ENCODE measurements at places on chromosomes 2 and 18.

DNA sequence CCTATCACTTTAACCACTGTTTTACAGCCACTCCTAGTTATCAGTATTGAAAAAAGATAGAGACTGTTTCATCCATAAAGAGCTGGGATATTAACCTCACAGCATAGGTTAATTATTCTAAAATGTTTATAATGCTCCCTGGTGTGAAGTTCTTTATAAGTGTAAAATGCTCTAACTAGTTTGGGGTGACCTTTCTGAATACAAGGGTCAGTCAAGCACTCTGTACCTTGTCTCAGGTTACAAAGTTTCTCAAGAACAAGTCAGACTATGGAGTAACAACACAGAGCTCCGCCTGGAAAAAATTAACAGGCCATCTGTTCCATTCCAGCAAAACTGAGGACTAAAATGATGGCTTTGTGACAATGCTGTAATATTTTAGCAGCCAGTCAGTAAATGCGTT lies 107.4 kb downstream of the NOL4 start:
- no peak for DNase-seq

GRCh38 chr2:188629753-188630527 lies 338.3 kb downstream of the GULP1 start:
- peak; percentile 16 for DNase-seq

- no peak for DNase-seq
Observed at GRCh38 chr2:80591233-80591632, 286.7 kb upstream of the LRRTM1 start.

- DNase-seq = no peak
Observed at GRCh38 chr2:46943881-46944798, 28.5 kb upstream of the MCFD2 start.

DNA sequence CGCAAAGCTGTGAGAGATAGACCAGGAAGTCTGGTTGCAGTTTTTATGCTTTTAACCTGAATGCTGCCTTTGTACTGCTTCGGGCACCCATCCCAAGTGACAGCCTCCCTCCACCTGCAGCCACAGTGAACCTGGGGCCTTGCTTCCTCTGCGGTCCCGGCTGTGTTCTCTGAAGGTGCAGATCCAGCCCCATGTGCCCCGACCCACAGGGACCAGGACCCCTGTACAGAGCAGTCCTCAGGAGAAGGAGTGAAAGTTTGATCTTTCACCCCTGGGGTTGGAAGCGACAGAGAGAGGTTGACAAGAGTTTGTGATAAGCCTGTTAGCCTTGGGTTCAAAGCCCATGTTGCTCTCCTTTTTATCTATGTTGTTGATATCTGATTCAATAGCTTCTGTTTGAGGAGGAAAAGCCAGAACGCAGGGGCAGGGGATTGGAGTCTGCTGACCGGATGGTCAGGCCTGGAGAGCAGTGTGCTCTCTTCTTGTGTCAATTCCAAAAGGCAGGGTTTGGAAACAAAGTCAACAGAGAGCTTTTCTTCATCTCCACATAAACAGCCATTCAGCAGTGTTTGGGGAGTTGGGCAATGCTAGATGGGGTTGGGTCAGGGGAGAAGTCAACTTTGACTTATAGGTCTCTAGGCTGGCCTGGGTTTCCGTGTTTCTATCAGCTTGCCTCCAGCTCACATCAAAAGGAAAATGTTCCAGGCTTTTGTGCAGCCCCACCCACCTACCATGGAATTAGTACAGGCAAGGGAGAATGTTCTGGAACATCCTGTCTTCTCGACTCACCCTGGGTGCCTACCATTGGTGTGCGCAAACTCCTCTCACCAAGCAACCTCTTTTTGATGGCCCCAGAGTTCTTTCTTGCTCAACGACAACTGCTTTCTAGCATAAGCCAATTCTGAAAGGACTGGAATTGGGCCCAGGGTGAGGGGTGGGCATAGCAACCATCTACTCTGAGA lies 214.9 kb downstream of the ALPK2 start:
- DNase-seq = no peak

DNA sequence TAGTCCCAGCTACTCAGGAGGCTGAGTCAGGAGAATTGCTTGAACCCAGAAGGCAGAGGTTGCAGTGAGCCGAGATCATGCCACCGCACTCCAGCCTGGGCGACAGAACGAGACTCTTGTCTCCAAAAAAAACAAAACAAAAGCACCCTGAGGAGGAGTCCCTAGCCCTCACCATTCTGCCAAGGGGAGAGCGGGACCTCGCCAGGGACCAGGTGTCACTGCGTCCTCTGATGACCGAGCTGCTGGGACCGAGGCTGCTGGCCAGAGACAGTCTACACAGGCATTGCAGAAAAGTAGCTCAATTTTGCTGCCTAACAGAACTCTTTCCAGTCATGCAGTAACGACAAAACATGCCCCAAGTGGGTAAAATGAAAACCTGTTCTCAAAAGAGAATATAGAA lies 18.4 kb downstream of the NCK2 start:
- DNase-seq = no peak

DNA sequence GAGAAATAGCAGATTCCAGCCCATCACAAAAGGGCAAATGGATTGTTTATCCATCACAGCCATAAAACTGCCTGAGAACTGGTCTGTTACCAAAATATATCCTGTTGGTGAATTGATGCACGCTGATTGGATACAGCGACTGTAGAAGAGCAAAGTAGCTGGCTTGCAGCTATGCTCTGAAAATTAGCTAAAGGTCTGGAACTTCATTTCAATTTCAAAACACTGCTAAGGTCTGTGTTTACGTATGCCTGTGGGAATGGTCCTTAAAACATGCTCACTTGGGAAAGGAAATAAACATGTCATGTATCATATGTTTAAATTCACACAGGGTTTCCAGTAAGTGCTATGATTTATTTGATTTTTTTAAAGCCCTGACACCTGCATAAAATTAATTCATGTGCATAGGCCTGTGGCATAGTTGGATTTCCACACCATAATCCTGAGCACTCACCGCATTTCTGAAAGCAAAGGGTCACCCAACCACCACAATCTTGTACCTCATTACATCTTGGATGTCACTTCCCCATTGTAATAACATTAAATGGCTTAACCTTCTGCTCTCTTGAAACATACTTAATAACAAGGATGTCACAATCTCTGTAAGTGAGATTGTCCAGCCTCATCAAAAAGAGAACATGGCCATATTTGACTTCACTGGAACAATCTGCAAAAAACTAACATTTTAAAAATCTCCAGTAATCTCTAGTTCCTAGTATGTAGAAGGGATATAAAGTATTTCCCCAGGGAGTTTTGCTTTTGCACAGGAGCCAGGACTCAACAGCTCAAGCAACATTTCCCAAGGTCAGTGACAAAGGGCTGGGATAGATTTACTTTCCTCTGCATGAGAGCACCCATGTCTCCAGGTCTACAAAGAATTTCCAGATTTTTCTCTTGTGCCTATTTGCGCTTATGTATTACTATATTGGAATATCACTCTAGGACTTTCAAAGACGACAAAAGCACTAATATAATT lies 109.8 kb downstream of the FARSB start:
- DNase-seq = no peak

- DNase-seq = no peak
Observed at GRCh38 chr2:70381821-70382220, 80.0 kb upstream of the FAM136A start.

GRCh38 chr2:164551519-164551918 lies 69.8 kb downstream of the GRB14 start:
- DNase-seq = no peak

GRCh38 chr2:182625814-182626213 lies 90.2 kb upstream of the DNAJC10 start:
- no peak for DNase-seq

Measured in amniotic stem cell (primary cell).